ENCODE measurements at places on chromosomes 1 and 21.

DNA sequence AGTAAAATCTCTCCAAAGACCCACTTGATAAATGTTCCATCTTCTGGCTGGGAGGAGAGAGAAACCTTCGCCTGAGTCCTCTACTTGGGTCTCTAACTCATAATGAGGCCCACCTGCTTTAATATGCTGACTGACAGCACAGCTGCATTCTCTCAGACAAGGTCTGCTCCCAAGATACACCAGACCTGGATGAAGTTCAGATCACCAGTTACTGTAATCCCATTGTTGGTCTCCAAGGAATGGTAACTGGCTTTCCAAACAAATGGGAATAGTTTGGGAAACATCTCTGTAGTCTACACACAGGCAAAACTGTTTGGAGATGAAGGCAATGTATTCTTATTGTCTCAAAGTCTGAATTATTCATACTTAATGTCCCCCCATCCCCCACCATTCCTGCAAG lies 27.9 kb upstream of the COL24A1 start:
- DNase-seq, result no peak

- no peak for DNase-seq
Measured at GRCh38 chr1:90722874-90723589, 5.9 kb upstream of the BARHL2 start.

- no peak for DNase-seq
Measured at GRCh38 chr1:67619080-67619479, 65.9 kb upstream of the GADD45A start.

GRCh38 chr1:226593541-226593940 lies 45.0 kb downstream of the STUM start:
- DNase-seq, result no peak

GRCh38 chr21:42004406-42005199 lies 5.6 kb downstream of the ZBTB21 start:
- no peak for DNase-seq

DNA sequence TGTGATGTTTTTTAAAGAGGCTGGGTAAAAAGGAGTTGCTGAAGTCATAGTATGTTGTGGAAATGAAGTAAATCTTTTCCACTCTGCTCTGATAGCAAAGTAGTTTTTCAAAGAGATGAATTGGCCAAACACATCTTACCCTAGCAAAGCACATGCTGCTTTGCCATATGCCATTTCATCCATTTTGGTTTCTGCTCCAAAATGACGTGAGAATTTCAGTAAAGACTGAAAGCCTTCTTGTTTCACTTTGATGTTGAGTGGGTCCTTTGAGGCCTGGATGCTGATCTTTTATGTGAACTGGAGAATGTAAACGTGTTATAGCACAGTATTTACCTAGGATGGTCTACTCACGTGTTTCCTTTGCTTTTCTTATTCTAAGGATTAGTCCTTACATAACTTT lies 73.3 kb upstream of the PGD start:
- no peak for DNase-seq

DNA sequence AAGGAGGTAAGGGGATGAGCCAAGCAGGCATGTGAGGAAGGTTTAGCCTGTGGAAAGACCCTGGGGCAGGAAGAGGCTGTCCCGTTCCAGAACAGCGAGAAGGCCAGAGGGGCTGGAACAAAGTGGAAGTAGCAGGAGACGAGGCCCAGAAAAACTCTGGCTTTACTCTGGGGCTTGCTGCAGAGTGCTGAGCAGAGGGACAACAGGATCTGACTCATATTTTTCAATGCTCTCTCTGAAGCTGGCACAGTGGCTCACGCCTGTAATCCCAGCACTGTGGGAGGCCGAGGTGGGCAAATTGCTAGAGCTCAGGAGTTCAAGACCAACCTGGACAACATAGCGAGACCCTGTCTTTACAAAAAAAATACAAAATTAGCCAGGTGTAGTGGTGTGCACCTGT lies 52.4 kb upstream of the PAX7 start:
- no peak for DNase-seq

GRCh38 chr1:47996406-47997226 lies 569 bp downstream of the TRABD2B start:
- no peak for DNase-seq

All from CD4-positive, alpha-beta T cell treated with Interferon alpha-2 for 1 hour (primary cell).